ENCODE measurements at places on chromosomes 7 and 10. TPM values are rescaled to one million over a fixed set of nuclear protein-coding genes. Genes with fewer than 3 reads are reported as not detected.

Gene SPDYE5
- not detected for total RNA-seq

Gene CALN1
- not detected for total RNA-seq

Gene PGAM2
- total RNA-seq = not detected

Gene TRIL
- total RNA-seq = not detected

Gene RNLS
- 8.0 TPM for total RNA-seq

Gene ARMS2
- total RNA-seq = not detected

Gene FZD8
- 4.9 TPM for total RNA-seq

Gene ANKRD7
- total RNA-seq = 0.09 TPM

Gene PTN
- not detected for total RNA-seq
